ENCODE measurements at places on chromosomes 13 and 19. TPM values are rescaled to one million over a fixed set of nuclear protein-coding genes. Genes with fewer than 3 reads are reported as not detected.
A peak's percentile ranks its signal among the peaks of the same experiment; 100 is the strongest.

- DNase-seq = no peak
These were observed 116.5 kb downstream of the SLITRK1 start for GRCh38 chr13:83765796-83766195.

The WDR87 gene
- total RNA-seq = not detected

DNA sequence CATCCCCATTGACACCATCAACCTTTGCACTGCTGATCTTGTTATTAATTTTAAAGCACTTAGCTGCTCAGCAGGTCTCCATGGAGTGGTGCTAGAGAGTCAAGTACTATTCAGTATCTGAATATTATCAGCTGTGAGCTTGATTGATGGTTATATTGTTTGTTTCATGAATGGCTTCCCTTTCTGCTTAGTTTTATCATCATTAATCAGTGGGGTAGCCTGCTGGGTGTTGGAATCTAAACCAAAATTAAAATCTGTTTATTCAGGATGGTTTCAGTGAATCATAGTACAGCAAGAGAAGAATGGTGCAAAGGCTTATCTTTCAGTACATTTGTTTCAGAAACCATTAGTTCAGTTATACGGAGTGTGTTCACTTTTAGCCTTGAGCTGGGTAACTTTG lies 42.5 kb upstream of the SCEL start:
- no peak overlapping the region for H3K27ac ChIP-seq
- H3K36me3 ChIP-seq = no peaks in the 10 kb centered on the region
- no peak overlapping the region for H3K4me3 ChIP-seq
- H3K27me3 ChIP-seq = no peaks in the 10 kb centered on the region

DNA sequence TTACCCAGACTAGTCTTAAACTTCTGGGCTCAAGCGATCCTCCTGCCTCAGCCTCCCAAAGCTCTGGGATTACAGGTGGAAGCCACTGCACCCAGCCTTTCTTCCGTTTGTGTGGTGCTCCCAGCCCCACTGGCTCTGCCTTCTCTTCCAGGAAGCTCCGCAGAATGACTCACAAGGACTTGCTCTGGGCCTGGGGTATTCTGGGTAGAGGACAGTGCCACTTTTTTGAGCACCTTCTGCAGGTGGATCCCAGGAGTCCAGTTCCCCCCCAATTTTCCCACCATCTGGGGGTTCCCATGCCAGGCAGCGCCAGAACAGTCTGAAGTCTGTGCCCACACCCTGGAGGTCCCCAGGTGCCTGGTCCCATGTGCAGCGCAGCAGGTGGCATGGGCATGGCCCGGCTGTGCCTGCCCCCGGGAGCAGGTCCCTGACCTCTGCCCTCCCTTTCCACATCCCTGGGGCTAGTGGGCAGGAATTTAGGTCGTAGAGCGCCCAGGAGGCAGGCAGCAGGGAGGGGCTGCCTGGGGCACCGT lies 1.6 kb downstream of the REEP6 start:
- peaks cover 14% of the 10 kb centered on the region for H3K4me1 ChIP-seq
- H3K4me3 ChIP-seq = no peak overlapping the region
- H3K36me3 ChIP-seq = no peaks in the 10 kb centered on the region
- no peak for DNase-seq
- H3K27me3 ChIP-seq = peaks cover 24% of the 10 kb centered on the region
- peak overlapping the region; percentile 31 for H3K27ac ChIP-seq

DNA sequence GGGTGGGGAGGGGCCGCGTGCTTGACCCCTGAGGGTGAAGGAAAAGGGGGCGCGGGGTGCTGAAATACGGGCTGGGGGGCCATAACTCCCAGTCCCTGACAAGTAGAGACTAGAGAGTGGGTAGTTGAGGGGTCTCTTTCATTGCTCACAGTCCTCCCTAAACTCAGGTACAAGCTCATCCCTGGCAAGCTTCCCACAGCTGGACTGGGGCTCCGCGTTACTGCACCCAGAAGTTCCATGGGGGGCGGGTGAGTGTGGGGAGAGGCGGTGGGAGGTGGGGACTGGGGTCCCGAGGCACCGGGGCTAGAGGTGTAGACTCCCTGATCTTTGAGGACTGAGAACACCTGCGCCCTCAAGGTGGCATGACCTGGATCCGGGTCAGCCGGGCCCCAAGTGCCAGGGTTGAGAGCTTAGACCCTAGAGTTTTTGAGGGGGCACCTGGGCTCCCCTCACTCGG lies 1.3 kb downstream of the ETV2 start:
- peaks cover 11% of the 10 kb centered on the region for H3K4me1 ChIP-seq
- H3K27ac ChIP-seq = peak overlapping the region; percentile 75

- DNase-seq = no peak
- peaks cover 100% of the 10 kb centered on the region for H3K36me3 ChIP-seq
- no peak overlapping the region for H3K4me3 ChIP-seq
- H3K27ac ChIP-seq = no peak overlapping the region
These were observed 97.5 kb downstream of the RAB20 start for GRCh38 chr13:110463871-110464510.

The S1PR5 gene
- total RNA-seq = not detected

DNA sequence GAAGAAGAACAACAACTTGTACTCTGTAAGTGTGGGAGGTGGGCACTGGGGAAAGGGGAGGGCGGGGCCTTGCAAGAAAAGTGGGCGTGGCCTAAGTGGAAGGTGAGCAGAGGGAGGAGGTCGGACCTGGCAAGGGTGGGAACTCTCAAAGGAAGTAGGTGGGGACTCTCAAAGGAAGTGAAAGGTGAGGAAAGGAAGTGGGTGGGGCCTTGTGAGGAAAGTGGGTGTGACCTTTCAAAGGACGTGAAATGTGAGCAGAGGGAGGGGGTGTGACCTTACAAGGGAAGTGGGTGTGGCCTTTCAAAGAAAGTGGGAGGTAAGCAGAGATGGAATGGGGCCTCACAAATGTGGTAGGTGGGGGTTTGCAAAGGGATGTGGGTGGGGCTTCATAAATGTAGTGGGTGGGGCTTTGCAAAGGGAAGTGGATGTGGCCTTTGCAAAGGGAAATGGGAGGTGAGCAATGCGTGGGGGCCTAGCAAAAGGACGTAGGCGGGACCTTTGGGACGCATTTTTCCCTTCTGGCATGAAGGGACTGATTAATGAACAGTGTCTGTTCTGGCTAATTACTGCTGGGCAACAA lies 25.9 kb downstream of the ACSBG2 start:
- H3K27ac ChIP-seq = no peak overlapping the region
- no peak for DNase-seq
- H3K4me3 ChIP-seq = no peak overlapping the region
- no peaks in the 10 kb centered on the region for H3K36me3 ChIP-seq
- no peaks in the 10 kb centered on the region for H3K27me3 ChIP-seq
- no peaks in the 10 kb centered on the region for H3K4me1 ChIP-seq

GRCh38 chr19:15897738-15898276 lies at the start of gene CYP4F2:
Gene CYP4F2, minus strand, starts transcription at chr19:15898074. Its CDS starts 463 bp downstream, at chr19:15897611.
- no peak within 1 kb of the TSS for H3K27ac ChIP-seq
- H3K36me3 ChIP-seq = no peaks in the 10 kb centered on the region
- DNase-seq = no peak
- peaks cover 15% of the 10 kb centered on the region for H3K27me3 ChIP-seq
- no peak within 1 kb of the TSS for H3K4me3 ChIP-seq
- H3K4me1 ChIP-seq = no peaks in the 10 kb centered on the region

The TFDP1 gene
- total RNA-seq = 29.3 TPM

The KIR2DL1 gene
- not detected for total RNA-seq

DNA sequence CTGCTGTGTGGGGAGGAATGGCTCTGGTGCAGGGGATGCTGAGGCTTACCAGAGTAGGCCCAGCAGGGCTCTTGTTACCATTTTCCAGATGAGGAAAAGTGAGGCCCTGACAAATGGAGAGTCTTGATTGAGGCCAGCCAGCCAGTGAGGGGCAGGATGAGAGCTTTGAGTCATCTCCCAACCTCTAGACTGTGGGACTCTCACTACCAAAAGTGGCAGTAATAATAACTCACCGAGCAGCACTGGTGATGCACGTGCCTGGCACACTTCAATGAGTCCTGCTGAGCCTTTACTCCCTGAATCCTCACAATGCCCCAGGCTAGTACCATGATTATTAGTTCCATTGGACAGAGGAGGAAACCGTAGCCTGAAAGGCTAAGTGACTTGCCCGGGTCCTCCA lies 7.8 kb downstream of the CIC start:
- H3K4me1 ChIP-seq = peaks cover 84% of the 10 kb centered on the region
- no peak overlapping the region for H3K27ac ChIP-seq

The SIAH3 gene
- total RNA-seq = not detected

DNA sequence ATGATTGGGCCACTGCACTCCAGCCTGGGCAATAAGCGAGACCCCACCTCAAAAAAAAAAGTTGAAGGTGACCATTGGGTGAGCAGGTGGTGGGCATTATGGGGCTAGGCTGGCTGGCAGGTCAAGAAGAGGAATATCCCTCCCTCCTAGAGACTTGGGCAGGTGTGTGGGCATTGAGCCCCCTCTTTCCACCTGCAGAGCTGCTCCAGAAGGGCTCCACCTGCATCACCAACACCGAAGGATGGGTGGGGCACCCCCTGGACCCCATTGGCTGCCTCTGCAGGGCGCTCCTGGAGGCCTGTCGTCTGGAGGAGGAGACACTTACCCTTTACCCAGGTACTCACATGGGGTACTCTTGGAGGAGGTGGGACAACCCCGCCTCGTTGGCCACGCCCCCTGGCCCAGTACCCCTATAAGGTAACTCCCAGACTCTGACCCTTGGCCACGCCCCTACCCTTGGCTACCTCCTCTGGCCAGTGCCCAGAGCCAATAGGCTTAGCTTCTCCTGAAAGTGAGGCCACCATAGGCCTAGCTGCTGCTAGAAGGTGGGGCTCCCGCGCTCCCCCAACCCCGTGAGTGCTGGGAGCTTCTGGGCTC lies 21.9 kb downstream of the ZSWIM4 start:
- no peak for DNase-seq
- no peaks in the 10 kb centered on the region for H3K4me1 ChIP-seq
- H3K27me3 ChIP-seq = no peaks in the 10 kb centered on the region
- H3K27ac ChIP-seq = no peak overlapping the region
- H3K4me3 ChIP-seq = no peak overlapping the region

DNA sequence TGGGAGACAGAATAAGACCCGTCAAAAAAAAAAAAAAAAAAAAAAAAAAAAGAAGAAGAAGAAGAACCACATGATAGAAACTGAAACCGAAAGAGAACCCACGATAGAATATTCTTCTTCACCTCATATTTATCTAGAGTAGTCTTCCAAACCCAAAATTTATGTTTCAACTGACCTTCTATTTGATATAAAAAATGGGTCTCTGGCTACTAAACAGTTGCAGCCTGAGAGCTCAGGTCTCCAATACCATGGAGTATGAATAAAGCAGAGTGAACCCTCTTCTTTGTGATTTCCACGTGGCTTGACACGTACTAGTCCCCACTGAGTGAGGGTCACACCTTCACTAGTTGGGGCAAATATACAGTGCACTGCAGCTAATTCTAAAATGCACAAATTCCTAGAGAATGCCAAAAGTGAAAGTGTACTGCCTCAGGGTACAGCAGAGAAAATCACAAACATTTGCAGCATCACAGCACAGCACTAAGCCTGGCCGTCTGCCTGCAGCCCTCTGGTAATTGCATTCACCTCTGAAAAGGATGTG lies 30.8 kb upstream of the RFC3 start:
- no peaks in the 10 kb centered on the region for H3K4me1 ChIP-seq
- H3K27ac ChIP-seq = no peak overlapping the region
- DNase-seq = no peak
- no peaks in the 10 kb centered on the region for H3K27me3 ChIP-seq
- H3K4me3 ChIP-seq = peak overlapping the region; percentile 29
- H3K36me3 ChIP-seq = no peaks in the 10 kb centered on the region

The IL17D gene
- 7.3 TPM for total RNA-seq

DNA sequence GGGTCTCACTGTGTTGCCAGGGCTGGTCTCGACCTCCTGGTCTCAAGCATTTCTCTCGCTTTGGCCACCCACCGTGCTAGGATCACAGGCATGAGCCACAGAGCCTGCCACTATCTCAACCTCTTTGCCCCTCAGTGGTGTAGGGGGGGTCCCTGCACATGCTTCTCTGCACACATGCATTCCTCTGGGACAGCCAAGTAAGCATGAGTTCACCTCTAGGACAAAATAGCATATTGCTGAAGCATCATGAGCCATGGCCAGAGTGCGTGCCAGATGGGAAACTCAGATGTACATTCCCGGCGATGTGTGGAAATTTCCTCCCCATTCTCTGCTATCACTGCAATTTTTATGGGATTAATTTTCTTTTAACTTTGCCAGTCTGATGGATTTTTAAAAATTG lies 23.1 kb downstream of the CHAF1A start:
- H3K27me3 ChIP-seq = no peaks in the 10 kb centered on the region
- H3K4me3 ChIP-seq = no peak overlapping the region
- no peak overlapping the region for H3K27ac ChIP-seq

DNA sequence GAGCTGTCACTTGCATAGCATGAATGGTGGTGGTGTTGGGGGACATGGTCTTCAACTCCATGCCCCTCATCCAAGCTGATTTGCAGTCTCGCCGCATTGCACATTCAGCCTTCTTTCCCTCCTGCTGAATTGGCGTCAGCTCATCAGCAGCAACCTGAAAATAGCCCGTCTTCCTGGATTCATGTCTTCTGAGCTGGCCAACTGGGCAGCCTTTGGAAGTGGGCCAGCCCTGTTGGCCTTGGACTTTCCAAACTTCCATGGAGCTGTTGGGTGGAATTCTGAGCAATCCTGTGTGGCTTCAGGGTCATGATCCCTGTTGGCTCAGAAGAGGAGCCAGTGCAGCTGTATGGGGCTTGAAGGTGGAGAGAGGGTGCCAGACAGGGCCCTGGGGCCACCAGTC lies 68.8 kb downstream of the ZNF536 start:
- no peaks in the 10 kb centered on the region for H3K36me3 ChIP-seq
- no peak overlapping the region for H3K27ac ChIP-seq
- H3K27me3 ChIP-seq = no peaks in the 10 kb centered on the region
- no peak for DNase-seq

- no peak overlapping the region for H3K27ac ChIP-seq
- no peak for DNase-seq
- no peaks in the 10 kb centered on the region for H3K36me3 ChIP-seq
- no peaks in the 10 kb centered on the region for H3K4me1 ChIP-seq
These were observed 100.6 kb upstream of the PABPC3 start for GRCh38 chr13:24995225-24995804.

DNA sequence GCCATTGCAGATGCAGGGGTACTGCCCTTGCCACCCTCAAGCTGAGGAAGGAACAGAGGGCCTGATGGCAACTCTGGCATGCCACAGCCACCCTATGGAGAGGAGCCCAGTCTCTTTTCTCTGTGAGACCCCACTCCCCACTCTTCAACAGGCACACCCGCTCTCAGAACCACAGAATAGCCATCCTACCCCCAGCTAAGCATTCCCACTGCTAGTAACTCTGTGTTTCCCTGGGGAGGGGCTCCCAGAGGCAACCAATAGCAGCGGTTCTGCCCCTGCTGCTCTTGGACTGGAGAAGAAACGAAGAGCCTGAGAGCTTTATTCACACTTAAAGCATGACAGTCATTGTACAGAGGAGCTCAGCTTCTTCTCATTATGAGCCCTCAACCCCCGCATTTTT lies 49.3 kb downstream of the UBL3 start:
- H3K27ac ChIP-seq = no peak overlapping the region
- H3K4me1 ChIP-seq = no peaks in the 10 kb centered on the region
- no peaks in the 10 kb centered on the region for H3K27me3 ChIP-seq
- no peak for DNase-seq

GRCh38 chr13:100454876-100455275 lies 133.7 kb downstream of the GGACT start:
- H3K36me3 ChIP-seq = no peaks in the 10 kb centered on the region
- no peaks in the 10 kb centered on the region for H3K4me1 ChIP-seq
- no peak for DNase-seq
- no peaks in the 10 kb centered on the region for H3K27me3 ChIP-seq
- H3K4me3 ChIP-seq = no peak overlapping the region

- H3K27me3 ChIP-seq = no peaks in the 10 kb centered on the region
- peak overlapping the region; percentile 17 for H3K27ac ChIP-seq
- no peak for DNase-seq
These were observed 29.1 kb upstream of the NCCRP1 start for GRCh38 chr19:39167461-39168257.

The MISP3 gene
- 1.8 TPM for total RNA-seq

The CNN2 gene
- total RNA-seq = 69.9 TPM
